ENCODE measurements at places on chromosomes 1 and 21.

- DNase-seq = no peak
Observed at GRCh38 chr1:79193211-79194079, 186.9 kb upstream of the ADGRL4 start.

DNA sequence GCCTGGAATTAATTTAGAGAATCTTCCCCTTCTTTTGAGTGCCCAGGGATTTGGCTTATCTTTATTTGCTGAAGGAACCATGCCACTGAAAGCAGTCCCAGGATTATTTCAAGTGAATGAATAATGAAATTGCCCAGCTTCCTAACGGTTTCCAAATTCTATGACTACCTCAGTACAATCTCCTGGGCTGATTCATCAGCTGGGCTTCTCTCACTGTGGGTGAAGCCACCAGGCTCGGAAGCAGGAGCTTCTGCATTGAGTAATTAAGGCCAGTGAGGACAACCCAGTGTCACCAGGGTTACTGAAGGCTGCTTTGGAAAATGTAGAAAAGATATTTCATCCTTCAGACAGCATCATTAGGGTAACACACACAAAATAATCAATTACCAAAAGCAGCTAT is 169.8 kb downstream of the DAB1 start:
- DNase-seq = no peak

DNA sequence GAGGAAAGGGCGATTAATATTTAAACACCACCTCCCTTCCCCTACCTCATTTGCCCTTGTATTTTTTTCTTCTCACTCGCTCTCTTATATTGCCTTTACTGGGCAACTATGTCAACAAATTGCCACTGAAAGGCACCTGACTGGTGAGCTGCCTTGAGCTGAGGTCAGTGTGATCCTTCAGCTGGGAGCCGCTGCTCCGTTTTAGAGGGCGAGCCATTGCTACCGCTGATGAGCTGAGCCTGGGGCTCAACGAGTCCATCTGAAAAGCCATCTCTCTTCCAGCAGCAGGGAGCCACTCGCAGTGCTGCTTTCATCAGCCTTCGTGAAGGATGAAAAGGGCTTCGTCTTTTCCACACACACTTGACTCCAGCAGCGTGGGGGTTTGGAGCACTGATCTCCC is 108.0 kb upstream of the KIF26B start:
- DNase-seq = no peak

- peak; percentile 80 for DNase-seq
Observed at GRCh38 chr1:169711469-169712308, at the start of gene SELL. SELL (minus strand) TSS chr1:169711620; CDS start chr1:169711498, 122 bp downstream.

- DNase-seq = no peak
Observed at GRCh38 chr1:117341123-117341522, 26.1 kb upstream of the MAN1A2 start.
